Type B pancreatic cell (in vitro differentiated cells): ENCODE measurements at places on chromosomes 11 and 22. TPM values are rescaled to one million over a fixed set of nuclear protein-coding genes. Genes with fewer than 3 reads are reported as not detected.

Gene GVQW3
- 3.9 and 9.9 TPM in 2 replicates for total RNA-seq

Gene OLFML1
- total RNA-seq = 0.83 and 11.8 TPM in 2 replicates

Gene SYT13
- total RNA-seq = 17.4 and 36.4 TPM in 2 replicates

Gene GAS2
- total RNA-seq = 8.9 and 15.6 TPM in 2 replicates

Gene C22orf23
- total RNA-seq = 0.64 and 0.70 TPM in 2 replicates

Gene OR5T3
- total RNA-seq = not detected in 2 replicates

Gene AQP11
- total RNA-seq = 2.4 and 4.1 TPM in 2 replicates

DNA sequence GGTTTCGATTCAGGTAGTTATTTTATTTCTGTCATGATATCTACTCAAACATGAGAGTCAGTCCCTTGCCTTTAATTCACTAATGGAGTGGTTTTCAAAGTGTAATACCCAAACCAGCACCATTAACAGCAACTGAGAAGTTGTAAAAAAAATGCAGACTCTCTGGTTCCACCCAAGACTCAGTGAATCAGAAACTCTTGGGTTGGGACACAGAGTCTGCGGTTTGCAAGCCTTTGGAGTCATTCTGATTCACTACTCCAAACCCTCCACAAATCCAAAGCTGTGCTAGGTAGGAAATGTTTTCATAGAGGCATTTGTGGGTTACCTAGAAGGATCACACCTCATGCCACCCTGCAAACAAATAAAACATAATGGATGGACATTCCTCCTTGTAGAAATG lies 340.1 kb downstream of the NTM start:
- DNase-seq = no peak
- H3K36me3 ChIP-seq = no peaks in the 10 kb centered on the region
- H3K4me1 ChIP-seq = no peaks in the 10 kb centered on the region
- H3K27me3 ChIP-seq = peaks cover 26% of the 10 kb centered on the region

- no peaks in the 10 kb centered on the region for H3K36me3 ChIP-seq
- H3K4me3 ChIP-seq = no peak overlapping the region
- H3K27me3 ChIP-seq = peaks cover 55% of the 10 kb centered on the region
- H3K27ac ChIP-seq = no peak overlapping the region
- no peaks in the 10 kb centered on the region for H3K4me1 ChIP-seq
These were observed 108.7 kb upstream of the THY1 start for GRCh38 chr11:119531623-119532022.

- H3K4me3 ChIP-seq = no peak overlapping the region
- no peaks in the 10 kb centered on the region for H3K27me3 ChIP-seq
- no peak overlapping the region for H3K27ac ChIP-seq
These were observed 103.8 kb downstream of the GRIA4 start for GRCh38 chr11:105713696-105714095.

GRCh38 chr11:18115360-18116127 lies 9.7 kb upstream of the SAAL1 start:
- no peaks in the 10 kb centered on the region for H3K36me3 ChIP-seq
- H3K4me3 ChIP-seq = no peak overlapping the region
- no peak overlapping the region for H3K27ac ChIP-seq
- peaks cover 65% of the 10 kb centered on the region for H3K27me3 ChIP-seq

DNA sequence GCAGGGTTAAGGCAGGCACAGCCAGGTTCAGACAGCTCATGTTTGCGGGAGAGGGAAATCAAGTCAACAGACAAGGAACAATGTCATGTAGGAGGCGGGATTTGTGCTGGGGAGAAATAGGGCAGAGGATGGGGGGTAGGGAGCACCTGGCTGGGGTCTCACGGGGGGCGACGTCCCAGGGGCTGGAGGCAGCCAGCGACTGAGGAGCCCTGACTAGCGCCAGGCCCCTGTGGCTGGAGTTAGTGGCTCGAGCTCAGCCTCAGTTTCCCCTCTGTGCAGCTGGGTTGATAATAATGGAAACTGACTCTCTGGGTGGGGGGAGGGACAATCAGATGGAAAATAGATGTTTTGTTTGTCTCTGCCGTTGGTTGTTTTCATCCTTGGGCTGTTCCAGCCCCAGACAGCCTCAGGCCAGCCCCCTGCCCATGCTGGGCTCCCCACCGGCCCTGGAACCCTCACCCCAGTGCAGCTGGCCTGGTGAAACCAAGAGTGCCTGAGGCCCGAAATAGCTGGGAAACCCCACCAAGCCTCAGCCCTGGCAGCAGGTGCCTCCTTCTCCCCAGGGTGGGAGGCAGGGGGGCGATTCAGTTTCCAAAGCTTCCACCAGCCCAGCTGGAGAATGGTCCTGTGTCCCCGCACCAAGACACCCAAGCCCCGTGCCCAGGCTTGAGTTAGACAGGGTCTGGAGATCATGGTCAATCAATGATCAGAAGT lies 44.1 kb downstream of the IGLL5 start:
- no peak overlapping the region for H3K27ac ChIP-seq
- H3K36me3 ChIP-seq = no peaks in the 10 kb centered on the region
- peaks cover 4% of the 10 kb centered on the region for H3K27me3 ChIP-seq
- no peaks in the 10 kb centered on the region for H3K4me1 ChIP-seq
- no peak overlapping the region for H3K4me3 ChIP-seq
- no peak for DNase-seq

- no peak for DNase-seq
- peaks cover 12% of the 10 kb centered on the region for H3K4me1 ChIP-seq
- peaks cover 14% of the 10 kb centered on the region for H3K36me3 ChIP-seq
These were observed 12.9 kb downstream of the SERPINH1 start for GRCh38 chr11:75574698-75575602.

GRCh38 chr11:73510877-73511276 lies 87.0 kb downstream of the FAM168A start:
- H3K4me1 ChIP-seq = no peaks in the 10 kb centered on the region
- H3K36me3 ChIP-seq = peaks cover 7% of the 10 kb centered on the region
- H3K27me3 ChIP-seq = no peaks in the 10 kb centered on the region
- H3K27ac ChIP-seq = no peak overlapping the region
- no peak for DNase-seq

- no peak overlapping the region for H3K4me3 ChIP-seq
- peaks cover 22% of the 10 kb centered on the region for H3K27me3 ChIP-seq
- H3K36me3 ChIP-seq = no peaks in the 10 kb centered on the region
- no peak for DNase-seq
These were observed 230.4 kb downstream of the BUD13 start for GRCh38 chr11:116542406-116542805.

DNA sequence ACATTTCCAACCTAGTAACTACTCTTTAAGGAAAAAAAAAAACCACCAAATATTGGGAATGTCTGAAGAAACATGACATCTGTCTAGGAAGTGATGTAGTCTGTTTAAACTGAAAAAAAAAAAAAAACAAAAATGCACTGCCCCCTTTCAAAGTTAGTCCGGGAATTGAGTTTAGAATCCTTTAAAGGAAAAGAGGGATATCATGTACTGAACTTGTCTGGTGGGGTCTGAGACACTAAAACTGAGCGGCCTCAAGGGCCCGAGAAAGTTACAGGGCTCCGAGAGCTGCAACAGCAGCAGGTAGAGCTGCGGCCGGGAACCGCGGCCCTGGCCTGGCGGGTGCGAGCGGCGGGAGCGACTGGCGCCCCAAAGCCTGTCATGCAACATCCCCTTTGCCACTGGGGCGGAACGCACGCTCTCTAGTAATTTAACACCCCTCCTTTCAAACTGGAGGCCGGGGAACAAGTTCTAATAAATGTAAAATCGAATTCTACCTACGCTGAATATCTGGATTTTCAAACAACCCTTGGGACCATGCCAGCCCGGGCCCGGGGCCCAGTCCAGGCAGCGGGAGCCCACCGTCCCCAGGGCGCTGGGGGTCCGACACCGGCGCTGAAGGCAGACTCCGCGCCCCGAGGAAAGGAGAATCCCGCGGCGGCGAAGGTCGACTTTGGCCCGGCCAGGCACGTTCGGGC lies 736 bp downstream of the RDX start:
- peaks cover 2% of the 10 kb centered on the region for H3K27me3 ChIP-seq
- H3K27ac ChIP-seq = peak overlapping the region; percentile 70
- peak overlapping the region; percentile 91 for H3K4me3 ChIP-seq
- H3K4me1 ChIP-seq = peaks cover 27% of the 10 kb centered on the region

DNA sequence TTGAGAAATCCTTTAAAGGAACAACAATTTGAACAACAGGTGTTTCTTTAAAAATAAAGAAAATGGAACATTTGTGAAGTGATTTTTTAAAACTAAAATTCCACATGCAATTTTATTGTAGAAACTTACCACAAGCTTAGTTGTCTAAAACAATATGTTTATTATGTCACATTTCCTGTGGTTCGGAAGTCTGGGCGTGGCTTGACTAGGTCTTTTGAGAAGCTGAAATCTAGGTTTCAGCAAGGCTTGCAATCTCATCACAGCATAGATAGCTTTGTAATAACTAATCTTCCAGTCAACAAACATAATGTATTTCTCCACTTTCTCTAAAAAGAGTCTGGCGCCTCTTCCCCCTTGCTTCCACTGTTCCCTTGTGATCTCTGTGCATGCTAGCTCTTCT lies 27.0 kb downstream of the MS4A6A start:
- H3K27me3 ChIP-seq = no peaks in the 10 kb centered on the region
- DNase-seq = no peak
- H3K27ac ChIP-seq = no peak overlapping the region
- no peaks in the 10 kb centered on the region for H3K36me3 ChIP-seq
- H3K4me3 ChIP-seq = no peak overlapping the region
